ENCODE measurements at places on chromosomes 13 and 19.

GRCh38 chr19:1253514-1254080 is 5.2 kb downstream of the MIDN start:
- no peak for DNase-seq

DNA sequence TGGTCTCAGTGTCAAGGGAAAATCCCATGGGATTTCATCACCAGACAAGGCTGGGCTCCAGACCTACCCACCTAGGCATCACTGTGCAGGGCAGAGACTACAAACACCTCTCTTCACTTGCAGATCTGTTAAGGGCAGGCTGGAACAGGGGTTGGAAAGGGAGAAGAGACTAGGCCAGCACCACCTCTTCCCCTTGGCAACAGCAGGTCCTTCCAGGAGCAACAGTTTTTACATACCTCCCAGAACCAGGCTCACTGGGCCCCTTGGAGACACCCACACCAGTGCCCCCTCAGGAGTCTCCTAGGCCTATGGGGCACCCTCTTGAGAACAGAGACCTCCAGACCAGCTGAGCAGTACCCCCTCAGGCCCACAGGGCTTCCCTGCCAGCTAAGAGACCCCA is 2.5 kb upstream of the UBE2M start:
- DNase-seq: no peak

DNA sequence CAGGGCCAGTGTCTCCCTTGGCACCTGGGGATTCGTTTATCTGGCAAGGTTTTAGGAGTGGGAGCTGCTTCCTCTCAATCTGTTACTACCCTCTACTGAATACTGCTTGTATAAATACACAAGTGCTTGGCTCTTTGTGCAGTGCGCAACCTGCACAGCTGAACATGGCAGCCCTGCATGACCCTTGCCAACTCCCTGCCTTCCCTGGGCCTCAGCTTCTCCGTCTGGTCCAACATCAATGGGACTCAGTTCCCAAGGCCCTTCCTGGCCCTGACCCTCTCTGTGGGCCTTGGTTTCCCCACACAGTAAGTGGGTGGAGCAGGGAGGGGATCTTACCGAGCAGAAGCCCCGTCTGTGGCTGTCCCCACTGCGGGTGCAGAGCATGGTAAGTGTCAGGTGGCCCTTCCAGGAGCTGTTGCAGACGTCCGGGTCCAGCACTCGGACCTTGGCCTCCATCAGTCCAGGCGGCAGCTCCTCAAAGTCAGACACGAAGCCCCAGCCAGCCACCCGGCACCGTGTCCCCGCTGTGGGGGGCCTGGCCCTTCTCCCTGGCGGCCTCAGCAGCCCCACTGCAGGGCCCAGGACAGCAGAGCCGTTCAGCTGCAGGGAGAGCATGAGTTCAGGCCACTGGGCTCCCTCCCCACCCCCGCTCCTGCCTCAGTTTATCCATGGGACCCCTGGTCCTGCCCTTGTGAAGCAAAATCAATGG is 8.5 kb downstream of the PRSS57 start:
- no peak for DNase-seq

- no peak for DNase-seq
These were observed 64.9 kb downstream of the HSPH1 start for GRCh38 chr13:31096654-31097302.

DNA sequence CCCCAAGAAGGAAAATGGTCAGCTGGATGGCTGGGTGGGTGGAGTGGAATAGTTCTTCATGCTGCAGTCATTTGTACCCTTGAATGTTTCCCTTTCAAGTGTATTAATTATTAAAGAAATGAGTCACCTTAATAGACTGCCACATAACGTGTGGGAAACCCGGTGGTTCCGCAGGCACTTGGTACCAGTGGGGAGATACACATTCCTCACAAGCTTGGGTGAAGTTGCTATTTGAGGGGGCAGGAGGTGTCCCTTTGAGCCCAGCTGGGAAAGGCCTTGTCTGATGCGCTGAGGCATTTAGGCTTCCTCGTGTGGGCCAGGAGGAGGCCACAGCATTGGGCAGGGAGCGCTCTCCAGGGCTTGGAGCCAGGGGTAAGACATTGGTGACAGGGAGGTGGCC is 57.7 kb downstream of the ATP8A2 start:
- DNase-seq: no peak

DNA sequence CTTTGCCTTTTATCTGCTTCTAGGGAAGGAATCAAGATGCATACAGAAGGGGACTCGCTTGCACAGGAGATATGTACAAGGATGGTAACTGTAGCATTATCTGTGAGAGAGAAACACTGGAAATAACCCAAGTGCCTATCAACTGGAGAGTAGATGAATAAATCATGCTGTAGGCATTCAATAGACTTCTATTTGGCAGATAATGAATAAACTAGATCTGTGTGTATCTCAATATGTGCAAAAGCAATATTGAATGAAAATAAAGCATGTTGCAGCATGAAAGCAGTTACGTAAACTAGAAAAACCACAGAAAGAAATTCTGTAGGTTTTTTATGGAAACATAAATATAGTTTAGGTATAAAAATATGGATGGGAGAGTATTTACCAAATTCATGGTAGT is 38.6 kb upstream of the RGCC start:
- no peak for DNase-seq

GRCh38 chr19:35742121-35742724 is at the start of gene IGFLR1:
Gene IGFLR1, minus strand, starts transcription at chr19:35742452. Its CDS starts 1,272 bp downstream, at chr19:35741180.
- DNase-seq: no peak

DNA sequence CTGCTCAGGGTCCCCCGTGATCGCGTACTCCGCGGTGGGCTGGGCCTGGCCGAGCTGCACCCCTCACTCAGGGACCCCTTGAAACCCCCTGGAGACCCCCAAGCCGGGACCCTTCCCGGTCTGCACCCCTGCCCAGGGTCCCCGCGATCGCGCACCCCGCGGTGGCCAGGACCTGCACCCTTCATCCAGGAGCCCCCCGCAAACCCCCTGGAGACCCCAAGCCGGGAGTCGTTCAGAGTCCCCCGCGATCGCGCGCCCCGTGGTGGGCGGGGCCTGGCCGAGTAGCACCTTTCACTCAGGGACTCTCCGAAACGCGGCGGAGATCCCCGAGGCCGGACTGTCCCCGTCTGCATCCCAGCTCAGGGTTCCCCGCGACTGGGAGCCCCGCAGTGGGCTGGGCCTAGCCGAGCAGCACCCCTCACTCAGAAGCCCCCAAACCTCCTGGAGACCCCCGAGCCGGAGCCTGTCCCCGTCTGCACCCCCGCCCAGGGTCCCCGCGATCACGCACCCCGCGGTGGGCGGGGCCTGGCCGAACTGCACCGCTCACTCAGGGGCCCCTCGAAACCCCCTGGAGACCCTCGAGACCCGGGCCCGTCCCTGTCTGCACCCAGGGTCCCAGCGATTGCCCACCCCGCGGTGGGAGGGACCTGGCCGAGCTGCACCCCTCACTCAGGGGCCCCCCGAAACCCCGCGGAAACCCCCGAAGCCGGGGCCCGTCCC is 748 bp downstream of the LMNB2 start:
- no peak for DNase-seq

Data from foreskin fibroblast (primary cell).